ENCODE measurements at places on chromosomes 12 and 14.

DNA sequence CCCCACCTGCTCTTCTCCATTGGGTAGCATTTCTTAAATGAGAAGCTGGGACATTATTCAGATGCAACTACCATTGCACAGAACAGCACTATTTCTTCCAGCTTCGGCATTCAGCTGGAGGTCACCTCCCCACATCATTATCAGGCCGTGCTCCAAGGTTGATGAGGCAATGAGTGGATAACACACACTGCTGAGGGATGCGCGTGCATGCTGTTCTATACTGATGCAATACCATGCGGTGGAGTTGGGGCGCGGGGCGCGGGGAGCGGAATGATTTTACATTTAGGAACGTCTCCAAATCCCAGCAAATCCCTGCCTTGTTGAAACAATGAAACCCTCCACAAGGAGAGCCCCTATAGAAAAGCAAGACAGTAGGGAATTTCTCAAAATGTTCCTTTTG, 283.4 kb downstream of the GRIN2B start:
- no peak for DNase-seq

GRCh38 chr12:91601054-91601453, 418.4 kb upstream of the DCN start:
- no peak for DNase-seq

- no peak for DNase-seq
Observed at GRCh38 chr14:69637503-69638031, 26.2 kb downstream of the SUSD6 start.

DNA sequence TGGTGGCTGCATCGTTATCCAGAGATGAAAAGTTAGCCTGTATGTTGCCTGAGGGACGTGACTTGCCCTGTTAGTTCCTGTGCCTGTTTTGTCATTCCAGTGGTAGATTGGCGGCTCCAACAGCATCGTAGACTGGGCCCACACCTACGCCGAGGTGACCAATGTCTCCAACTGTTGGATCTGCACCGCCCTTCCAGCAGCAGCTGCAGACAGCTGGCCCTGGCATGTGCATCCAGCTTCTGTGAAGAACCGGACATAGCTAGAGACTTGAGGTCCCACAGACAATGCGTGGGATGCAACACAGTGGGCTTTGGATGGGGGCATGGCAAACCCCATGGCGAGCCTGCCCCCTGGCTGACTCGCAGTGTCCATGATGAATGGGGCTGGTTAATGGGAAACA, 93.0 kb upstream of the TMPO start:
- no peak for DNase-seq

DNA sequence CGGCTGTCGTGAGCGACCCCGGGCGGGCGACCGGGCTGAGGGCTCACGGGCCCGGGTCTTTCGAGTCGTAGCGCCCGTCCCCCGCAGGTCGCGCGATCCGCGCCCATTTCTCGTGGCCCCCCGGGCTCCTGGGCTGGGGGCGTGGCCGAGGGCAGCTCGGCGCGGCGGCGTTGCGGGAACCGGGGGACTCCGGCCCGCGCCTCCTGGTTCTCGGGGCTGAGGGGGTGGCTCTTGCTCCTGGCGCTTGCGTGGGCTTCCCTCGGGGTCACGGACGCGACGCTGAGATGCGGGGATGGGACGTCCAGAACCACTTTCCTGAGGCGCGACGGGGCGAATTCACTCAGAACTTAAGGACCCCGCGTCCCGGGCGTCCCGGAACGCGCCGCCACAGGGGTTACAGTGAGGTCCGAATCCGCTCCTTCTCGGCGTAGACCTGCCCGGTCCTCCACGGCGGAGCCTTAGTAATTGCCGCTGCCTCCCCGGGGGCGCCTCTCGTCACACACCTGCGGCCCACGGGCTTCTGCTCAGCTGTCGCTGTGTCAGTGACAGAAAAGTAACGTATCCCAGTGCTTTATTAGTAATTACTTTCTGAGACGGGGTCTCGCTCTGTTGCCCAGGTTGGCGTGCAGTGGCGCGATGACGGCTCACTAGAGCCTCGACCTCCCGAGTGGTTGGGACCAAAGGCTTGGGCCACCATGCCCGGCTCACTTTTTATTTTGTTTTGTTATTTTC, 606 bp downstream of the EP400 start:
- DNase-seq, result no peak

- DNase-seq, result no peak
Observed at GRCh38 chr12:84913129-84913515, 523 bp upstream of the SLC6A15 start.

DNA sequence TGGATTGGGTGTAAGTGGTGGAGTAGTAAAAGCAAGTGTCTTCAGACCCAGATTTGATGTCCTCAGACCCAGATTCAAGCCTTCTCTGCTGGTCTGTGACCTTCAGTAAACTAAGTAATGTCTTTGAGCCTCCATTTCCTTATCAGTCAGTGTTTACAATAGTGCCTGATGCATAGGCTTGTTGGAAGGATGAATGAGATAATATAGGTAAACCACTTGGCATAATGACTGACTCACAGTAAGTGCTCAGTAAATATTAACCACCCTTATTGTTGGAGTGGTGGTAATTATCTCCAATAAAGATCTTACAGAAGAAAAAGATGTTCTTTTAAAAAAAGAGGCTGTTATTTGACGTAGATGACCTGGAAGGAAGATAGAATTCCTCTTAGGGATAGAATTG, 86.2 kb downstream of the IGF1 start:
- DNase-seq, result no peak

DNA sequence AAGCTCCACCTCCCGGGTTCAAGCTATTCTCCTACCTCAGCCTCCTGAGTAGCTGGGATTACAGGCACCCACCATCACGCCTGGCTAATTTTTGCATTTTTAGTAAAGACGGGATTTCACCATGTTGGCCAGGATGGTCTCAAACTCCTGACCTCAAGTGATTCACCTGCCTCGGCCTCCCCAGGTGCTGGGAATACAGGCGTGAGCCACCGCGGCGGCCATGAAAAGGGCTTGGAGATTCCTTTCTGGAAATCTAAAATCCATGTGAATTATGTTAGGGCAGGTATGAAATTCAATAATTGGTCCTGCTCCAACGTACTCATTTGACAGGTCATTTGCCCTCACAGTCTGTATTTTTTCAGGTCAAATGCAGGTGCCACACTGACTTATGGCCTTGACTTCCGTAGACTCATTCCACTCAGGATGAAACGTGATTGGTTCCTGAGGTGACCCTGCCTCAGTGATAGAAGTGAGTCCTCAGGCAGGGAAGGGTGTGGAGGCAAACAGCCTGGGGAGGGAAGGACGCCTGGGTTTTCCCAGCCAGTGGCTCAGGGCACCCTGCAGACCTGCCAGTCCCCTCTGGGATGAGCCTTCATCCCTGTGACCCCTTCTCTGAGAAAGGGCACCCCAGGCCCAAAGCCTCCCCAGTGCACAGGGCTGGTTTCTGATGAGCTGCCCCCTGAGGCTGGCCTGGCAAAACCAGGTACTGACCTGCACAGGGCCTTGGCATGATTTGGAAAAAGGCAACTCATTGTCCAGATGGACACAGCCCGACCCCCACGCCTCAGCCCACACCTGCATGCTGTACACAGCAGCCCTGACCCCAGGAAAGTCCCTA, 48.7 kb downstream of the PSMA6 start:
- DNase-seq, result no peak

- DNase-seq, result no peak
Observed at GRCh38 chr14:21078726-21079125, 8.6 kb downstream of the ARHGEF40 start.

GRCh38 chr12:94264736-94265485, 116.5 kb downstream of the PLXNC1 start:
- DNase-seq, result no peak

- no peak for DNase-seq
Observed at GRCh38 chr14:84442521-84442920, 1087.4 kb upstream of the FLRT2 start.

GRCh38 chr12:75564398-75564797, 53.0 kb upstream of the KRR1 start:
- DNase-seq, result no peak

GRCh38 chr12:12054993-12055392, 15.7 kb upstream of the BCL2L14 start:
- no peak for DNase-seq

- no peak for DNase-seq
Observed at GRCh38 chr12:48040354-48040753, 36.1 kb upstream of the COL2A1 start.

DNA sequence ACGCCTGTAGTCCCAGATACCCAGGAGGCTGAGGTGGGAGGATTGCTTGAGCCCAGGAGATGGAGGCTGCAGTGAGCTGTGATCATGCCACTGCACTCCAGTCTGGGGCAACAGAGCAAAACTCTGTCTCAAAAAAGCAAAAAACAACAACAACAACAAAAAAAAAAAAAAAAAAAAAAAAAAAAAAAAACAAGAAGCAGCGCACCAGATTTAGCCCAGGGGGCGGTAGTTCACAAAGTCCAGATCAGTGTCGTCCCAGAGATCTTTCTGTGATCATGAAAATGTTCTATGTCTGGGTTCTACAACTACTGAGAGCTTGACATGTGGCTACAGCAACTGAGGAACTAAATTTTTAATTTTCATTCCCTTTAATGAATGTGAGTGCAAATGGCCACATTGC, 27.4 kb downstream of the OAS2 start:
- no peak for DNase-seq

DNA sequence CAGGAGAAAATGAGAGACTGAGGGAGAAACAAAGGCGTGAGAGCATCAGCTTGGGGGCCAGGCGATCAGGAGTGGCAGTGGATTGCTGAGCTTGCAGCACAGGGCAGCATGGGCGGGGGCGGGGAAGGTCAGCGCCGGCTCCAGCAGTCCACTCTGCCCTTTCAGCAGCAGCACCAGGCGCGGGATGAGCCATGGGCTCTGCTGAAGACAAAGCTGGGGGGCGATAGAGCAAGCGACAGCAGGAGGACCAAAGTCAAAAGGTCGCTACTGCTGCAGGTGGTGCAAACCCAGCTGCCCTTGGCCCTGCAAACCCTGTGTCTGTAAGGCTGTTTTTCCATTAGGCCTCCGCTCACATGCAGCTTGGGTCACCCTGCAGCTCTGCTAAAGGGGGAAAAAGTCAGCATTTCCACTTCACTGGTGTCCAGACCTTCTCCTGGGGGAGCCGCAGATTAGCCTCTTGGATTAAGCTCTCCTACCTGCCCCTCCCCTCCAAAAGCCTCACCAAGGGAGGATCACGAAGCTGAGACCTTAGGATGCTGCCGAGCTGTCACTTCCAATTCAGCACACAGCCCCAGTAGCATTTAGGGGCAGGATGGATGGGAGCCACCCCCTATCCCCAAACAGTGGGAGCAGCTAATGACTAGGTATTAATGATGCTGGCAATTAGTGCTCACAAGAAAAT, 204.8 kb downstream of the DPF3 start:
- DNase-seq, result no peak

DNA sequence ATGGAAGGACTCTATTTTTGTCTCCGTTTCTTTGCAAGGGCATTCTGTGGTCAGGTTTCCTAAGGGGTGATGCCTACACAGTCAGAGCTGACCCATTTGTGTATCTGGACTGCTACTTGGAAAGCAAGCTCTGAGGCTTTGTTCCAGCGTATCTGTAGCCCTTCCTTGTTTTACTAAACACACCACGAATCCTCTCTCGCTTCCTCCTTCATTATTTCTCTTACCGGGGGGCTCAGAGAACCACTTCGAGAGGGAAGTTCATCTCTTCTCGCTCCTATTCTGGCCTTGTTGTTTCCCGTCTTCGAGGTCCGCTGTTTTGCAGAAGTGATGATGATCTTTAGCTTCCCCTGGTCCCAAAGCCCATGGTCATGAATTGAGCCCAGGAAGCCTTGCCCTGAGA, 164.7 kb downstream of the SSPN start:
- no peak for DNase-seq

DNA sequence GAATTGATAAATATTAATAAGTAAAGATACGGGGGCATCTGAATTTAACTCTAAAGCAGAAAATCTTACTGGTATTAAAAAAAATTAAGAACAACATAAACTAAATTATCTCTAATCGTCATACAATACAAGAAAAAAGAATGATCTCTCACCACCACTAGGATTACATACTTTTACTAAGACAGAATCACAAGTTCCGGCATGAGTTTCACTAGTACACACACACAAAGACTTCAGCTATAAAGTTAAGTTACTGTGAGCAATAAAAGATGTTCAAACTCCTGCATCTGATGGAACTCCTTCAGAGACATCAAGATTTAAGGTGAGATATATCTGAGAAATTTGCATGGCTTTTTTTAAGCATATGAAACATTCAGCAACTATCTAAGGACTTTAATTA, 21.9 kb downstream of the CEP128 start:
- DNase-seq, result no peak

DNA sequence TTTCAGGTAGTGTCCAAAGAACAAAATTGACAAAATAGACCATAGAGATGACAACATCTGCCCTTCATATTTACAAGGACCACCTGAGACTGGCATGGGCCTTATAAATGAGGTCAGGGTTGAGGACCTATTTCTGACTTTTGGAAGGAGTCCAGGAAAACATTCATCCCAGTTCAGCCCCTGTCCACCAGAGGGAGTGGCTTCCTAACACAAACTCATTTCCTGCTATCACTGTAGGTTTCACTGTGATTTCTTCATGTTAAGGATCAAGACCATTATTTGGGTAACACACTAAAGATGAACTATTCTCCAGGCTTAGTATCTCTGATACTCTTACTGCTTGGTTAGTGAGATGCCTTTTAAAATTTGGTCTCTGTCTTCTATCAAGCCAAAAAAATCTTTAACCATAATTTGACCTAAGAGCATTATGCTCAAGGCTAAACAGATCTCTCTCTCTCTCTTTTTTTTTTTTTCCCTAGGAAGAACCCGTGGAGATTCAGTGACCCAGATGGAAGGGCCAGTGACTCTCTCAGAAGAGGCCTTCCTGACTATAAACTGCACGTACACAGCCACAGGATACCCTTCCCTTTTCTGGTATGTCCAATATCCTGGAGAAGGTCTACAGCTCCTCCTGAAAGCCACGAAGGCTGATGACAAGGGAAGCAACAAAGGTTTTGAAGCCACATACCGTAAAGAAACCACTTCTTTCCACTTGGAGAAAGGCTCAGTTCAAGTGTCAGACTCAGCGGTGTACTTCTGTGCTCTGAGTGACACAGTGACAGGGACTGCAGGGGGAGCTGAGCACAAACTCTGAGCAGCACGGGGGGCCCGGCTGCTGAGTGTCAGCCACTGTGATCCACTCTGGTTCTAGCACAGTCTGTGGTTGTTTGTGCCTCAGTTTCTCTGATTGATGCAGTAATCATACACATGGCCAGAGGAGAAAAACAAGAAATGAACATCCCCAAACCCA, 267.6 kb upstream of the OR4E1 start:
- DNase-seq, result no peak

GRCh38 chr12:111445726-111446581, 40.2 kb downstream of the SH2B3 start:
- DNase-seq, result no peak

DNA sequence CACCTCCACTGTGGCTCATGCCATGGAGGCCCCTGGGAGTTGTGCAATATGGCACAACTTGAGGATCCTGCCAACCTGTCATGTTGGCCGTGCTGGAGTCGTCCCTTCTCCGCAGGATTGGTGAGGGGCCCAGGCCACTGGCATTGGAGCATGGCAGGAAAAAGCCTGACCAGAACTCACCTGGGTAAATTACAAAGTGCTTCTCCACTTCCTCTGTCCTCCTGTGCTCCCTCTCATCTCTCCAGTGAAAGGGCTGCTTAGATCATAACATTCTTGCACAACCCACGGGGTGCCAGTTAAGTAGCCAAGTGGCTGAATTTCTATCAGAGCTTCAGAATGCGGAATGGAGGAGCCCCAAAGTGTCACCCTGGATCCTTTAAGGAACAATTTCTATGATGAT, 381.0 kb downstream of the DPF3 start:
- DNase-seq, result no peak

GRCh38 chr12:113893221-113893620, 72.9 kb downstream of the RBM19 start:
- DNase-seq, result no peak

All from GM04504 (cell line).